ENCODE measurements at places on chromosomes 16 and 17. TPM values are rescaled to one million over a fixed set of nuclear protein-coding genes. Genes with fewer than 3 reads are reported as not detected.

MYH13 gene
- total RNA-seq, result not detected

ZG16 gene
- total RNA-seq, result not detected

- no peak for DNase-seq
- H3K27ac ChIP-seq, result no peak overlapping the region
- peaks cover 6% of the 10 kb centered on the region for H3K4me1 ChIP-seq
Measured at GRCh38 chr16:2827831-2828520, 2.1 kb upstream of the ZG16B start.

- peaks cover 13% of the 10 kb centered on the region for H3K36me3 ChIP-seq
- H3K27me3 ChIP-seq, result no peaks in the 10 kb centered on the region
- peak overlapping the region; percentile 97 for H3K4me3 ChIP-seq
- DNase-seq, result no peak
- peaks cover 70% of the 10 kb centered on the region for H3K4me1 ChIP-seq
- H3K27ac ChIP-seq, result peak overlapping the region; percentile 82
Measured at GRCh38 chr16:23837553-23838308, 1.9 kb downstream of the PRKCB start.

KRT39 gene
- not detected for total RNA-seq

- DNase-seq, result peak; percentile 20
- H3K27ac ChIP-seq, result peak overlapping the region; percentile 56
- H3K4me1 ChIP-seq, result peaks cover 27% of the 10 kb centered on the region
- H3K36me3 ChIP-seq, result no peaks in the 10 kb centered on the region
- no peaks in the 10 kb centered on the region for H3K27me3 ChIP-seq
- H3K4me3 ChIP-seq, result peak overlapping the region; percentile 81
Measured at GRCh38 chr17:63446753-63447470, 806 bp upstream of the CYB561 start.

DNA sequence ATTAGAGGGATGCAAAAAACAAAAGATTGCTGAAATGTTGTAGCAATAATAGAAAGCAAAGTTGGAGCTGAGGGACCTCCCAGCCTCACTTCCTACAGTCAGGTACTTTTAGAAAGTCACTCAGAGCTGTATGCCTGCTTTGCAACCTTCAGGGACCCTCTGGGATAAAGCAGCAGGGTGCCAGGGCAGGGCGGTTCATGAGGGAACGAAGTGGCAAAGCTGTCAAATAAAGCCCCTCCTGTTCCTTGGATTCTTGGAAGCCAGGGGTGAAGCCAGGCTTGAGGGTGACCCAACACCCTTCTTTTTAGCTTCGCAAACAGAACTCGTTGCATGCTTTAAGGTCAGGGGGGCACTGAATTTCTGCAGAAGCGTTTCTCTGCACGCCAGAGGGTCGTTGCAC lies 767 bp downstream of the ATP2C2 start:
- DNase-seq, result no peak
- peaks cover 33% of the 10 kb centered on the region for H3K27me3 ChIP-seq
- H3K27ac ChIP-seq, result no peak overlapping the region

GRCh38 chr16:69169051-69169450 lies 17.9 kb upstream of the SNTB2 start:
- H3K36me3 ChIP-seq, result peaks cover 28% of the 10 kb centered on the region
- no peak overlapping the region for H3K4me3 ChIP-seq
- no peak for DNase-seq
- H3K27ac ChIP-seq, result no peak overlapping the region
- peaks cover 29% of the 10 kb centered on the region for H3K4me1 ChIP-seq
- no peaks in the 10 kb centered on the region for H3K27me3 ChIP-seq

ARHGDIG gene
- 0.68 TPM for total RNA-seq

DNA sequence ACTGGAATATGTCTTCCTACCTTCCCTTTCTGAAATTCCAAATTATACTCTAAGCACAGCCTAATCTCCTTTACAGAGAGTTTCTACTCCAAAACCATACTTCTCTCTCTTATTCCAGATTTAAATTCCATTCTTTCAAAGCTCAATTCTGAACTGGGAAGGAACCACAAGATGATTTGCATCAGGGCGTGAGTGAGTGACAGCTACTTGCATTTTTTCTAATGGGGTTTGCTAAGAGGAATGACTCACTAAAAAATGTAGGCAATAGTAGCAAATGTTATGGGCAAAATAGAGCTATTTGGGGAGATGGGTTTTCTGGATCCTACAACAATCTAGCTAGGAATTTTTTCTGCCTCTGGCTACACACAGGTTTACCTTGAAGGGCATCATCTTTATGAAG lies 244.6 kb upstream of the PSMD7 start:
- H3K27ac ChIP-seq, result no peak overlapping the region
- no peak for DNase-seq
- H3K27me3 ChIP-seq, result no peaks in the 10 kb centered on the region
- H3K4me1 ChIP-seq, result no peaks in the 10 kb centered on the region
- no peaks in the 10 kb centered on the region for H3K36me3 ChIP-seq

GRCh38 chr17:20156196-20157000 lies 147.2 kb downstream of the SPECC1 start:
- no peak overlapping the region for H3K27ac ChIP-seq
- H3K4me1 ChIP-seq, result peaks cover 7% of the 10 kb centered on the region
- peaks cover 4% of the 10 kb centered on the region for H3K27me3 ChIP-seq
- peak overlapping the region; percentile 90 for H3K4me3 ChIP-seq
- H3K36me3 ChIP-seq, result no peaks in the 10 kb centered on the region

DNA sequence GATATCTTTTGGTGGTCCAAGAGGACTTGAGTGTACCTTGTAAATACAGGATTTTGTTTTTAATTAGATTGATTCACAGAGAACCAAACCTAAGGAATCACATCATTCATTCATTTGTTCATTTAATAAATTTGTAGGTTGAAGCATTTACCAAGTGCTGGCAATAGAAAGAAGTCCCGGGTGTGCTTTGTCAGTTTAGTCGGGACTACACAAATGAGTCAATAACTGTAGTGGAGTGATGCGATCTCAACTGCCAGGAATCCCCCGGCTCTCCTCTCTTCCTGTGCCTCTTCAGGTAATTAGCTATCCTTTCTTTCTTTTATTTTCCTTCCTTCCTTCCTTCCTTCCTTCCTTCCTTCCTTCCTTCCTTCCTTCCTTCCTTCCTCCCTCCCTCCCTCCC lies 1.4 kb upstream of the WWOX start:
- H3K4me3 ChIP-seq, result no peak overlapping the region
- H3K36me3 ChIP-seq, result no peaks in the 10 kb centered on the region
- DNase-seq, result no peak
- H3K27me3 ChIP-seq, result peaks cover 5% of the 10 kb centered on the region
- H3K4me1 ChIP-seq, result peaks cover 26% of the 10 kb centered on the region

GRCh38 chr17:19296786-19297778 lies 59.9 kb downstream of the EPN2 start:
- H3K36me3 ChIP-seq, result no peaks in the 10 kb centered on the region
- no peak overlapping the region for H3K27ac ChIP-seq
- H3K4me3 ChIP-seq, result no peak overlapping the region
- no peak for DNase-seq
- H3K27me3 ChIP-seq, result peaks cover 9% of the 10 kb centered on the region

SYT17 gene
- total RNA-seq, result 0.52 TPM

ZP2 gene
- total RNA-seq, result not detected

KRTAP17-1 gene
- not detected for total RNA-seq

DNA sequence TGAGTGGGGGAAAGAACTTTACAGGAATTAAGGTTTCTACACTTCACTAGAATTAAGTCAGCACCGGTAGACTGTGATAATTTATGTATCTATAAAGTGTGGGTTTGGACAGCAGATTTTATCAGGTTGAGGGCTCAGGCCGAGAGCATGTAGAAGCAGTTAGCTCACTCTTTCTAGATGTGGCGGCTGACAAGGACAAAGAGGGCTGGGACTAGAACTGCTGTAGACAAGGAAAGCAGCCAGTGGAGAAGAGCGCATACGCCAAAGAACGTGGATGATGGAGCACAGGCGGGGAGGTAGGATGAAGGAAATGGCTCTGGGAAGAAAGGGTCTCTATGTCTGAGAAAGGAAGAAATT lies 504 bp upstream of the GOSR1 start:
- peaks cover 2% of the 10 kb centered on the region for H3K27me3 ChIP-seq
- H3K4me1 ChIP-seq, result peaks cover 40% of the 10 kb centered on the region
- no peaks in the 10 kb centered on the region for H3K36me3 ChIP-seq
- H3K27ac ChIP-seq, result peak overlapping the region; percentile 98

DNA sequence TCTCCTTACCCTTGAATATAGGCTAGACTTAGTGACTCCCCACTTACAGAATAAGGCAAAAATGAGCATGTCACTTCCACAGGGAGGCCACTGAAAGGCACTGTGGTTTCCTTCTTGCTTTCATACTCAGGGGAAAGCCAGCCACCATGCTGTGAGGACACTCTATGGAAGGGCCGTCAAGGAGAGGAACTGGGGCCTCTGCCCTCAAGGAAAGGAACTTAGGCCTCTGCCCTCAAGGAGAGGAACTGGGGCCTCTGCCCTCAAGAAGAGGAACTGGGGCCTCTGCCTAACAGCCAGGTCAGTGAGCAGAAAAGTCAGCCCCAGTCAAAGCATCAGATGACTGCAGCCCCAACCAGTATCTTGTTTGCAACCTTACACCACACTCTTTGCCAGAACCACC lies 30.1 kb downstream of the VPS35 start:
- H3K27me3 ChIP-seq, result no peaks in the 10 kb centered on the region
- H3K4me3 ChIP-seq, result no peak overlapping the region
- H3K4me1 ChIP-seq, result peaks cover 14% of the 10 kb centered on the region
- peak overlapping the region; percentile 68 for H3K27ac ChIP-seq
- DNase-seq, result no peak

- no peak overlapping the region for H3K4me3 ChIP-seq
- no peaks in the 10 kb centered on the region for H3K4me1 ChIP-seq
- H3K27ac ChIP-seq, result no peak overlapping the region
- peaks cover 13% of the 10 kb centered on the region for H3K36me3 ChIP-seq
- no peaks in the 10 kb centered on the region for H3K27me3 ChIP-seq
- DNase-seq, result no peak
Measured at GRCh38 chr17:13981881-13982280, 87.4 kb upstream of the COX10 start.

GRCh38 chr17:14389681-14390080 lies 88.8 kb downstream of the HS3ST3B1 start:
- H3K36me3 ChIP-seq, result no peaks in the 10 kb centered on the region
- H3K27me3 ChIP-seq, result no peaks in the 10 kb centered on the region
- H3K27ac ChIP-seq, result no peak overlapping the region
- no peak for DNase-seq
- no peak overlapping the region for H3K4me3 ChIP-seq
- no peaks in the 10 kb centered on the region for H3K4me1 ChIP-seq

- peaks cover 16% of the 10 kb centered on the region for H3K36me3 ChIP-seq
- H3K4me1 ChIP-seq, result no peaks in the 10 kb centered on the region
- no peak for DNase-seq
- H3K27ac ChIP-seq, result no peak within 1 kb of the TSS
- H3K27me3 ChIP-seq, result peaks cover 8% of the 10 kb centered on the region
Measured at GRCh38 chr16:2236337-2237101, at the start of gene DNASE1L2. TSS of gene DNASE1L2 (plus strand) at chr16:2236444. CDS start at chr16:2236817, 373 bp downstream.

TNFRSF13B gene
- 1.5 TPM for total RNA-seq

- H3K27me3 ChIP-seq, result no peaks in the 10 kb centered on the region
- peak overlapping the region; percentile 99 for H3K27ac ChIP-seq
- peaks cover 5% of the 10 kb centered on the region for H3K36me3 ChIP-seq
- peak overlapping the region; percentile 97 for H3K4me3 ChIP-seq
- H3K4me1 ChIP-seq, result peaks cover 44% of the 10 kb centered on the region
Measured at GRCh38 chr16:50742576-50743200, 802 bp downstream of the CYLD start.

GRCh38 chr17:29076722-29077121 lies 33.8 kb downstream of the PIPOX start:
- peak overlapping the region; percentile 13 for H3K27ac ChIP-seq
- H3K27me3 ChIP-seq, result no peaks in the 10 kb centered on the region
- peaks cover 11% of the 10 kb centered on the region for H3K4me1 ChIP-seq
- H3K36me3 ChIP-seq, result peaks cover 5% of the 10 kb centered on the region

GRCh38 chr16:4924593-4925292 lies 12.2 kb downstream of the PPL start:
- peaks cover 7% of the 10 kb centered on the region for H3K27me3 ChIP-seq
- H3K36me3 ChIP-seq, result peaks cover 11% of the 10 kb centered on the region
- H3K4me1 ChIP-seq, result no peaks in the 10 kb centered on the region
- no peak for DNase-seq
- H3K27ac ChIP-seq, result no peak overlapping the region

DNA sequence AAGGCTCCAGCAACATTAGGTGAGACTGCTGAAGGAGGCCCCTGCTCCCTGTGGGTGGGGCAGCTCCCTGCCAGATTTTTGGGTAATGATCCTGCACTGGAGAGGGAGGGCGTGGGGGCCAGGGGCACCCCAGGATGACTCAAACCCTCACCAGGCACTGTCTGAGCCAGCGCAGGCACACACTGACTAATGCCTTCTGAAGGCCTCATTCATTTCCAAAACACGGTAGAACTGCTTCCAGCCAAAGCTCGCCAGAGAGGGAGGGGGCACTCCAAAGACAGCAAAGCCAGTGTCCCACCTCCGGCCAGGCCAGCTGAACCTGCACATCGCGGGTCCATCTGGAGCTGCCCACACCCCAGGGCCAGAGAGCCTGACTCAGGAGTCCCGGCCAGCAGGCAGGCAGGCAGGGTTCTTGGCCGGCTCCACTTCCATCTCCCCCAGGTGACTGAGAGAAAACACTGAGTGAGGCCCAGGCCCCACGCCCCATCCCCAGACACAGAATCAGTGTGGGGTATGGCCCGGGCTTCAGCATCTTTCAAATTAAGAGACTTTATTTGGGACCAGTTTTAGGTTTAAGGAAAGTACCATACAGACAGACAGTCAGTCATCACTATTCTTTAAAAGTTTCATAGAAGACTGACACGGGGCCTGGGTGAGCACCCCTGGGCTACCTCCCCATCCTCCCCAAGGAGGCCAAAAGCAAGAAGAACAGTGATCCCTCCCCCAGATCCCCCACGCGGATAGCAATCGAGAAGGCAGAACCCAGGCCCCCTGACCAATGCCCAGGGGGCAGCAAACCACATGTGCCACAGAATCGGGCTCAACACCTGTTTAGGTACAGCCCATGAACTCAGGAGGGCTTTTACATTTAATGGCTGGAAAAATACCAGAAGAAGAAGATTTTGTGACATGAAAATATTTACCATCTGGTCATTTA lies 2.3 kb downstream of the PIEZO1 start:
- H3K27ac ChIP-seq, result peak overlapping the region; percentile 88
- H3K4me1 ChIP-seq, result peaks cover 21% of the 10 kb centered on the region
- no peak for DNase-seq
- no peaks in the 10 kb centered on the region for H3K27me3 ChIP-seq

DNA sequence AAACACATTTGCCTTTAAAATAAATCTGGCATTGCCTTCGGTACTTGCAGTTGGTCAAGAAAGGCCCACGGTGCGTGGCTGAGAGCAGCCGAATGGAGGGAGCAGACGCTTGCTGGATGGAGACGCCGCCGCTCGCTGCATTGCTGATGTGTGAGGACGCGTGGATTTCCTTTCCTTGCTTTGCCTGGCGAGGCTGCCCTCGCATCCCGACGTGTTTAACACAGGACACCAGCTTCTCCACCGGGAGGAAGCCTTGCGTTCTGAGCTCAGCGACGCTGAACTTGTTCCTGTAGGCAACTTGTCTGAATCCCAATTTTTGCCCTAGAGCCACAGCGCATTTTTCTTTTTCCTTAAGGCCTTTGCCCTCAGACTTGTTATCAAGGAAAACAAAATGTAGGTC lies 45.8 kb downstream of the COX4I1 start:
- peaks cover 13% of the 10 kb centered on the region for H3K27me3 ChIP-seq
- no peak overlapping the region for H3K4me3 ChIP-seq
- H3K36me3 ChIP-seq, result no peaks in the 10 kb centered on the region
- no peak for DNase-seq
- H3K27ac ChIP-seq, result no peak overlapping the region
- peaks cover 9% of the 10 kb centered on the region for H3K4me1 ChIP-seq
